Hepatocyte (in vitro differentiated cells): ENCODE measurements at places on chromosomes 2 and 18. TPM values are rescaled to one million over a fixed set of nuclear protein-coding genes. Genes with fewer than 3 reads are reported as not detected.

The KCMF1 gene
- total RNA-seq: 52.1 and 63.0 TPM in 2 replicates

DNA sequence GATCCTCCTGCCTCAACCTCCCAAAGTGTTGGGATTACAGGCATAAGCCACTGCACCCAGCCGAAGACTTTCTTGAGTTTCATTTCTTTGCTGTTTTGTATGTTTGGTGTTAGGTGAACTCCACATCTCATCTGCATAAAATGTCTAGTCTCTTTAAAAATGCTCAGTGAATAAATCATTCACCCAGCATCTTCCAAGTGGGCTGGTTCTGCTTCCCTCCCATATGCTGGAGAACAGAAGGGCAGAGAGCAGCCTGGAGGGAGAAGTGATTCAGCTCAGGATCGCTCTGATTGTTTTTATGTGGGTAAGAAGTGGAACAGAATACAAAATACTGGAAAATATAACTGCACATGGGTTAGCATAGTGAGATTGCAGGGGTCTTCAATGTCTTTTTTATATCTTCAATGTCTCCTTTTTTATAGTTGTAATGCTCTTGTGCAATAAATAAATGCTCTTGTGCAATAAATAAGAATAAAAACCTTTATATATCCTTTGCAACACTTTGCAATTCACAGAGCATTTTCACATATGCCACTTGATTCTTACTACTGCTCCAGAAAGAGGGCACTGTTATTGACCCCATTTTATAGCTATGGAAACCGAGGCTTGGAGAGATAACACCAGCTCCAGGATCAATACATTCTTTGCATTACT is 253.0 kb upstream of the NCKAP5 start:
- DNase-seq: no peak

- peak; percentile 81 for DNase-seq
Measured at GRCh38 chr2:164599954-164600589, 21.2 kb downstream of the GRB14 start.

The APOB gene
- 804 and 814 TPM in 2 replicates for total RNA-seq

DNA sequence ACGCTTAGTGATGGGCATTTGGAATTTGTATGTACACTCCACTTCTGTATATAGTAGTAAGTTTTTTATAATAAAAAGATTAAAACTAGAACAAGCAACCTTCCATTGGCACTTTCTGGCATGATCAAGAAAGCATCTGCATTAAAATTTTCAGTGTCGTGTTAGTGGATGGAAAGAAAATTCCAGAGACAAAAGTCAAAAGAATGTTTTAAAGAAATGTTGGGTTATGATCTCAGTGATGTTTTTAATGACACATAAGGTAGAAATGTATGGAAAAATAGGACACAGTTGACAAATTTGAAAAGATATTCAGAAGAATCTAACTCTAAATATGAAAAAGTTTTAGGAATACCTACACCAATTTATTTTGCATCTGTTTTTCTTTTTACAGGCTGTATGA is 126.1 kb upstream of the FAM117B start:
- DNase-seq: no peak

The MARCHF4 gene
- 0.13 TPM in 1 of 2 replicates, not detected in the other for total RNA-seq

DNA sequence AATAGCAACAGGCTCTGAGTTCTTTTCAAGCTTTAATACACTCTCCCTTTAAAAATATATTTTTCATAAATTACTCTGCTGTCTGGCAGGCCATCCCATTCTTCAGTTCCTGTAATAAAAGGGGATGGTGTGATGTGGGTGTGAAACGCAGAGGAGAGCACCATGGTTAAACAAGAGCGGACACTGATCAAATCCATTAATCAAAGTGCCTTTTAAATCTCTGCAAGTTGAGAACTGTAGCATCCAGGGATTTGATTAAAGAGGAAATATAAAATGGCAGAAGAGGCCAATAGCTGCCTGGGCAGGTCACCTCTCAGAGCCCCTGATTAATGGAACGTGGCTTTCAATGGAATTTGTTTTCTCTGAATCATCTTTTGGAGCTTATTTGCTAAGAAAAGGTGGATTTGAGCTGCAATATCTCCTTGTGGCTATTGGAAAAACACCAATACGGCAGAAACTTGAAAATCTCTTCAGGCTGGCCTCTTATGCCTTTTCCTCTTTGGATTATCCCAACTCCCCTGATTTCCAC is 96.9 kb downstream of the ACTR3 start:
- DNase-seq: no peak
